ENCODE measurements at places on chromosomes 1 and 21. TPM values are rescaled to one million over a fixed set of nuclear protein-coding genes. Genes with fewer than 3 reads are reported as not detected.

Gene CD1D
- total RNA-seq = 3.9 TPM

GRCh38 chr1:207026104-207026534 lies 6.4 kb downstream of the C1orf116 start:
- H3K4me1 ChIP-seq = peaks cover 56% of the 10 kb centered on the region
- no peaks in the 10 kb centered on the region for H3K36me3 ChIP-seq

Gene RBP7
- total RNA-seq = 2.0 TPM

Gene IGSF9
- 8.2 TPM for total RNA-seq

Gene HMGCS2
- 188 TPM for total RNA-seq

Gene TRAPPC3
- total RNA-seq = 139 TPM

Gene KIF26B
- total RNA-seq = 19.8 TPM

DNA sequence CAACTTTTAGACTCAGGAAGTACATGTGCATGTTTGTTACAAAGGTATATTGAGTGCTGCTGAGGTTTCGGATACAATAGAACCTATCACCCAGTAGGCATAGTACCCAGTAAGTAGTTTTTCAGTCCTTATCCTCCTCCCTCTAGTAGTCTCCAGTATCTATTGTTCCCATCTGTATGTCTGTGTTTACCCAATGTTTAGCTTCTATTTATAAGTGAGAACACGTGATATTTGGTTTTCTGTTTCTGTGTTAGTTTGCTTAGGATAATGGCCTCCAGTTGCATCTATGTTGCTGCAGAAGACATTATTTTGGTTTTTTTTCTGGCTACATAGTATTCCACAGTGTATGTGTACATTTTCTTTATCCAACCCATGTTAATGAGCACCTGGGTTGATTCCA lies 47.2 kb upstream of the TSNAX start:
- H3K36me3 ChIP-seq = no peaks in the 10 kb centered on the region
- DNase-seq = no peak
- no peaks in the 10 kb centered on the region for H3K4me1 ChIP-seq
- no peak overlapping the region for H3K4me3 ChIP-seq

Gene MAP1LC3C
- total RNA-seq = 0.27 TPM

- DNase-seq = no peak
- peaks cover 25% of the 10 kb centered on the region for H3K27me3 ChIP-seq
- H3K36me3 ChIP-seq = no peaks in the 10 kb centered on the region
- H3K4me3 ChIP-seq = no peak overlapping the region
These were observed 60.5 kb downstream of the SYT2 start for GRCh38 chr1:202649553-202650392.

All from hepatocyte (in vitro differentiated cells).